ENCODE measurements at places on chromosomes 3 and 15. TPM values are rescaled to one million over a fixed set of nuclear protein-coding genes. Genes with fewer than 3 reads are reported as not detected.

MASP1 gene
- 0.06 TPM for total RNA-seq

MYLK gene
- total RNA-seq = 16.6 TPM

SPSB4 gene
- 0.13 TPM for total RNA-seq

NUTM1 gene
- total RNA-seq = not detected

RARRES1 gene
- total RNA-seq = 11.0 TPM
